NCI-H2029 treated with DMSO at 0.1 percent for 48 hours (cell line): ENCODE measurements at places on chromosomes 11 and 22.

GRCh38 chr11:72333661-72334060 is 89.7 kb upstream of the PHOX2A start:
- DNase-seq = no peak

GRCh38 chr11:64970731-64971151 is 1.2 kb downstream of the MAJIN start:
- DNase-seq = no peak

DNA sequence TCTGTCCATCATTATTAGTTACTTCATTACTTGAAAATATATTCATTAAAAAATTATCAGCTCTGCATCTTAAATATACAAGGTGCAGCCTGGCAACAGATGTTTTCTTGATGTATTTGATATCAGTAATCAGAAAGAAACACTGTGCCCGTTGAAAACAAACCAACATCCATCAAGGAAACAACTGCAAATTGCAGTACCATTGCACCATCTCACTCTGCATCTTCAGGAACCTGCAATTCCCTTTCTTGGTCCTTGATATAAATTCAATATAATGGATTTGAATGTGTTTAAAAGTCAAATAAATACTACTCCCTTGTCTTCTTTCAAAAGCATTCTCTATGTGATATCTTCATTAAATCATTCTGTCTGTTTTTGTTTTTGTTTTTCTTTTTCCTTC is 1131.2 kb downstream of the FAM181B start:
- DNase-seq = no peak

GRCh38 chr11:46662366-46662765 is 38.1 kb downstream of the ARHGAP1 start:
- DNase-seq = no peak

DNA sequence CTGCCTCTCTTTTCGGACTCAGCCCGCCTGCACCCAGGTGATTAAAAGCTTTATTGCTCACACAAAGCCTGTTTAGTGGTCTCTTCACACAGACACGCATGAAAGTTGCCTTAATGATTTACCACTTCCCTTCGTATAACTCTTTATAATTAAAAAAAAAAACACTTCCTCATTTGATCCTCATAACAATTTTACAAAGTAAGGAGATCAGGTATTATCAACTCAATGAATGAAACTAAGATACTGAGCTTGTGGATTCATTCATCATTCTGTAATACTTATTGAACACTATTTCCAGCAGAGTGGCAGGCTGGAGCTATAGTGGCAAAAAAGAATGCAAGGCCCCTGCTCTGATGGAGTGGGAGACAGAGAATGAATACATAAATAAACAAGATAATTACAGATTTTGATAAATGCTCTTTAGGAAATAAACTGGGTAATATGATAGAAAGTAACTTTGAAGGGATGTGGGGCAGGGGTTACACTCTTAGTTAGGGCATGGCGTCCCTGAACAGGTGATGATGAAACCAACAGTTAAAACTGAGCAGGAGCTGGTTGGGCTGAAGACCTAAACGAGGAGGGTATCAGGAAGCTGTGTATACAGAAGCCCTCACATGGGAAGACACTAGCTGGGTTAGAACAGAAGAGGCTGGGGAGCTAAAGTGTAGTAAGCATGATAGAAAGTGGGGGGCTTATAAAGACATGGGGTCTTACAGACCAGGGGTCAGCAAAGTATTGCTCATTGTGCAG is 5.4 kb upstream of the CRTAM start:
- DNase-seq = no peak

GRCh38 chr11:104546501-104546900 is 351.8 kb downstream of the CASP12 start:
- DNase-seq = no peak

DNA sequence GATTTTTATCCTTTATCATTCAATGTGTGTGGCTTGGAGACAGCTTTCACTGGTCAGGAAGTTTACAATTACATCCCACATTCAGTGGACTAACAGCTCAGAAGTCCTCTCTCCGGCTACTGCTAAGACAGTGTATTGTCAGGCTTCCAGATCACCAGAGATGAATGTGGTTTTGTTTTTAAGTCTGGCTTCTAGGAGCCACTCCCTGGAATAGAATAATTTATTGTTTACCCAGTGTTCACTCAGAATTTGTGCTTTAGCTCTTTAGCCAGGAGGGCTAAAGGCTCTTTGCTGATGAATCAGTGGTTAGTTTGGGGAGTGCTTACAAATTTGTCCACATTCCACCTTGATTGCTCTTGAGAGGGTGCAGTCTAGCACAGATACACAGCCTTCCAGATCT is 26.5 kb downstream of the TRIM77 start:
- DNase-seq = no peak

DNA sequence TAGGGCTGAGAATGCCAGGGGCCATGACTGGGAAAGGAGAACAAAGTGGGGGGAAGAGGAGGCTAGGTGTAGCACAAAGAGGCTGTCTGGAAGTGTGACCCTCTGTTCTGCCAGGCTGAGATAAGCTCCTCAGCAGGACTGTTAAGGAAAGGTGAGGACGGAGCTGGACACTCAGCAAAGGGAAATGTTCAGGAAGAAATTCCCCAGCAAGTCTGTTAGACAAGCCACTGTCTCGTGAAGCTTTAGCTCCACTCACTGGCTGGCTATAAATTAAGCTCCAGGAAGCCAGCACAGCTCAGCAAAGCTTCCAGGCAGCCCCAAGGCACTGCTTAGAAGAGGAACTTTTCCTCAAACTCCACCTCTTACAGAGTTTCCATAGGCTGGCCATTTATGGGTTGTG is 181.2 kb upstream of the API5 start:
- DNase-seq = no peak

- DNase-seq = no peak
These were observed 7.6 kb downstream of the KCNJ5 start for GRCh38 chr11:128898580-128899344.

- DNase-seq = no peak
These were observed 24.3 kb downstream of the GLYATL1 start for GRCh38 chr11:58963551-58964104.

- DNase-seq = no peak
These were observed 45.2 kb upstream of the LINC01488 start for GRCh38 chr11:69436041-69436982.

GRCh38 chr22:23035557-23036277 is 34.6 kb upstream of the GNAZ start:
- no peak for DNase-seq

DNA sequence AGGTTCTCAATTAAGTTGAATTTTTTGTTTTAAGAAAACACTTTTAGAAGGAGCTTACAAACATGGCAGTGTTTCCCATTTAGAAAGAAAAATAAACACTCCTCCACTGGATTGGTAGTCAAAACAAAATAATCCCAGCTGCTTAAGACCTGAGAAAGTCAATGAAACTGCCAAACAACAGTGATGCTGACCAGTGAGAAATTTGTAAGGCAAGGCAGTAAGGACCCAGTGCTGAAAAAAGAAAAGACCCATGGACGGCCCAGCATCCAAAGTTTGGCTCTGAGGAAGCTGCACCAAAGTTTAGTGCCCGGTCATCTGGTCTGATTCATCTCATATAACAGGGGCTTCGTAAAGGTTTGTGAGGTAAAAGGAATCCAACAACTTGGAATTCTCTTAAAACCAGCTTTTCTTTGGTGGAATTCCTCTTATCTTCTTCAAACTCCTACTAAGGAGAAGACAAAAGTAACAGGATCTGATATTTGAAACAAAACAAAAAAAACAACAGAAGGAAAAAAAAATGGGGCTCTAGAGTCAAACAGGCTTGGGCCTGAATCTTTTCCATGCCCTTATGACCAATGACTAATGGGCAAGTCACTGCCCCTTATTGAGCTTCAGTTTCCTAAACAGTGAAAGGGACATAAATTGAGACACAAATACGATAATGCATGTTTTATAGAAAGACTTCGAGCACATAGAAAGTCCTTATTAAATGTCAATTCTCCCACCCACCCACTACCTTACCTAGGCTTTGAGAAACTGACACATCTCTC is 383.0 kb upstream of the NARS2 start:
- no peak for DNase-seq

- DNase-seq = no peak
These were observed 63.8 kb downstream of the IGLL1 start for GRCh38 chr22:23516304-23516703.

DNA sequence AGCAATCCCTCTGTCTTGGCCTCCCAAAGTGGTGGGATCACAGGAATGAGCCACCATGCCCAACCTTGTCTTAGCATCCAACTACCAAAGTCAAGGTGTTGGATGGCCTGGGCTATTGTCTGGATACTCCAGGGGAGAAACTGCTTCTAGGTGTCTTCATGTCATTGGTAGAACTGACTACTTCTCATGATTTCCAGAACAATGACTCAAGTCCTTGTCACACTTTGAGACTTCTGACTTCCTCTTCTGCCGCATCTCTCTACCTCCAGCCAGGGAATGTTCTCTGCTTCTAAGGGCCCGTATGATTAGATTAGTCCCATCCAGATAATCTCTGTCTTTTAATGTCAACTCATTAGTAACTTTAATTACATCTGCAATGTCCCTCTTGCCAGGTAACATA is 30.6 kb downstream of the APOL6 start:
- no peak for DNase-seq
